Stimulated activated CD8-positive, alpha-beta memory T cell treated with anti-CD3 and anti-CD28 coated beads, Interleukin-7, amount 100 ng/mL, for 1 hour (primary cell): ENCODE measurements at places on chromosomes 16 and 17.

DNA sequence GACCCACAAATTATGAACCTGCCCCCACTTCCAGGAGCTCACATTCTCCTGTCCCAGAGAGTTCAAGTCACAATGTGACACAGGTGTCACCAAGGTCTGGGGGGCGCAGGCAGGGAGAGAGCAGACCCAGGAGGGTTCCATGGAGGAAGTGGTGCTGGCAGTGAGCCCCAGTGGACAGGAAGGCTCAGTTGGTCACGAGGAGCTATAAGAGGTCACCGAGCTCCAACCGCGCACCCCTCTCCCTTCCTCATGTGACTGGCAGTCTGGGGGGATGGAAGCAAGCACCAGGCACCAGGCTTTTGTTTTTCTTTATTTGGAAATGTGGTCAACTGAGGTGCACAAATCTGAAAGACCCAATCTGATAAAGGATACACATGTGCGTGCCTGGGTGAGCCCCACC is 2.5 kb downstream of the ITGAD start:
- no peak for DNase-seq

DNA sequence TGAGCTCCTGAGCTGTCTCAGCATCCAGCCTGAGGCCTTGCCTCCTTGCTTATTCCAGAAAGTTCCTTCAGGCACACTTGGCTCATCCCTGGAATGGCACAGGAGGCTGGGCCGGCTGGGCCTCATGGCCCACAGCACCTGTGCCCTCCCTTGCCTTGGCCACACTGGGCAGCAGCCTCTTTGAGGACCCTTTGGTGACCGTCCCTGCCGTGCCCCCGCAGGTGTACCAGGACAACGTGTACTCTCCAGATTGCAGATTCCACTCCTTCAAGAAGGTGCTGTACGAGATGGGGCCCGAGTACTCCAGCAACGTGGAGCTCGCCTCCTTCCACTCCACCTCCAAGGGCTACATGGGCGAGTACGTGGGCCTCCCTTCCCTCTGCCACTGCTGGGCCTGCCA is 34.2 kb downstream of the GPT2 start:
- DNase-seq, result no peak

- no peak for DNase-seq
Measured at GRCh38 chr16:11848842-11849241, 2.5 kb downstream of the RSL1D1 start.

- no peak for DNase-seq
Measured at GRCh38 chr16:12057266-12057665, 80.7 kb downstream of the SNX29 start.

DNA sequence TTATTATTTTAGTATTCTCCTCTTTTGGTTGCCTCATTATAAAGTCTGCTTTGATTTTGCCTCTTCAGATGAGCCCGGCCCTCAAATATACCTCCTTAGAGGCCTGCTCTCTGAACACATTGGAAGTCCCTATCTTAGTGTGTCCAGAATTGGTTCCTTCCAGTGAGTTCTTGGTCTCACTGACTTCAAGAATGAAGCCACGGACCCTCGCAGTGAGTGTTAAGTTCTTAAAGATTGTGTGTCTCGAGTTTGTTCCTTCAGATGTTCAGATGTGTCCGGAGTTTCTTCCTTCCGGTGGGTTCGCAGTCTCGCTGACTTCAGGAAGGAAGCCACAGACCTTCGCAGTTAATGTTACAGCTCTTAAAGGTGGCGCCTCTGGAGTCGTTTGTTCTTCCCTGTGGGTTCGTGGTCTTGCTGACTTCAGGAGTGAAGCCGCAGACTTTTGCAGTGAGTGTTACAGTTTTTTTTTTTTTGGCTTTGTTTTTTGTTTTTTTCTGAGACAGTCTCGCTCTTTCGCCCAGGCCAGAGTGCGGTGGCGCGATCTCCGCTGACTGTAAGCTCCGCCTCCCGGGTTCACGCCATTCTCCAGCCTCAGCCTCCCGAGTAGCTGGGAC is 45.8 kb upstream of the NOS2 start:
- DNase-seq, result no peak

- no peak for DNase-seq
Measured at GRCh38 chr17:8062435-8062806, 23.6 kb downstream of the ALOX15B start.

DNA sequence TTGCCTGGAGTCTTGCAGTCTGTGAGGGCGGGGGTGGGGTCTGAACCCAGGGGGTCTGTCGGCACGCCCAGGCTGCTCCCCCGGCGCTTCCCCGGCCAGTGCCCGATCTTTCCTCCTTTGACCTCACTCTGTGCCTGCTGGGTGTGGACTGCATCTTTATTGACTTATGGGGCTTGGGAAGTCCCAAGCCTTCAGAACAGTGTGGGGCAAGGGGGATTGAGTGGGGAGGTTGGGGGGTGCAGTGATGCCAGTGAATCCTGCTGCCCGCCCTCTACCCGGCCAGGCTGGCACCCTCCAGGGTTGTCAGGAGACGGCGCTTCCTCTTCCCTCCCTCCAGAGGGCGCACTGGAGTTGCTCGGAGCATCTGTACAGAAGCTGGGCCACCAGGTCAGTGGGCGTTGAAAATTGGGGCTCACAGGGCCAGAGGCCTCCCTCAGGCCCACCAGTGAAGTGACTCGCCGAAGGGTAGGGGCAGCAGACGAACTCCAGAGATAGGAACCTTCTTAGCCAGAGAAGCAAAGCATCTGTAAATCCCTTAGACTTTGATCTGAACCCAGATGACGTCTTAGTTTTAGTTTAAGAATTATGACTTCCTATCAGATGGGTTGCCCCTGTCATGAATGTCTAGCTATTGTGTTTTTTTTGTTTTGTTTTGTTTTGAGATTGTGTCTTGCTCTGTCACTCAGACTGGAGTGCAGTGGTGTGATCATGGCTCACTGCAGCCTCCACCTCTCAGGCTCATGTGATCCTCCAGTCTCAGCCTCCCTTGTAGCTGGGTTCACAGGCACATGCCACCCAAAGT is 184.8 kb upstream of the CIBAR2 start:
- no peak for DNase-seq

DNA sequence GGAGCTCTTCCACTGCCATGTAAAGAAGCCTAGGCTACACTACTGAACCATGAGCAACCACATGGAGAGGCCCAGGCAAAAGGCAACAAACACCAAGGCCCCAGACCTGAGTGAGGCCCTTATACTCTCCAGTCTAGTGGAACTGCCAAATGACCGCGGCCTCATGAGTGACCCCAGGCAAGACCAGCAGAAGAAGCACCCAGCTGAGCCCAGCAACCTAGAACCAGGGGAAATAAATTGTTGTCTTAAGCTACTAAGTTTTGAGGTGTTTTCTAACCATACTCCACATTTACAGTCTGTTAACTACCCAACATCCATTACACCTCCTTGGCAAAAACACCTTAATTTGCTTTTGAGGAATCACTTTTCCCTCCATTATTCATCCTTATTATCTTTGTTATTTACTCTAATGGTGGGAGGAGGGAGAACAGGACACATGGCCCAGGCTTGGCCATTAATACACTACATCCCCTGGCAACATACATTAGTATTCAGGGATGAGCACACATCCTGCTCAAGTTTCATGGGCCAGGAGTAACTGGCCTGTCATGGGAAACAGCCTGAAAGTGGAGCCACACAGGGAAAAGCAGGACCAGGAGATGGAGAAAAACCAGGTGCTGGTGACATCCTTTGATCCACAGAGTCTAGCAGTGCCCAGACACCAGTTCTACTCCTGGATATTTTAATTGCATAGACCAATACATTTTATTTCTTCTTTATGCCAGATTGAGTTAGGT is 26.2 kb downstream of the SLC39A11 start:
- DNase-seq, result no peak

DNA sequence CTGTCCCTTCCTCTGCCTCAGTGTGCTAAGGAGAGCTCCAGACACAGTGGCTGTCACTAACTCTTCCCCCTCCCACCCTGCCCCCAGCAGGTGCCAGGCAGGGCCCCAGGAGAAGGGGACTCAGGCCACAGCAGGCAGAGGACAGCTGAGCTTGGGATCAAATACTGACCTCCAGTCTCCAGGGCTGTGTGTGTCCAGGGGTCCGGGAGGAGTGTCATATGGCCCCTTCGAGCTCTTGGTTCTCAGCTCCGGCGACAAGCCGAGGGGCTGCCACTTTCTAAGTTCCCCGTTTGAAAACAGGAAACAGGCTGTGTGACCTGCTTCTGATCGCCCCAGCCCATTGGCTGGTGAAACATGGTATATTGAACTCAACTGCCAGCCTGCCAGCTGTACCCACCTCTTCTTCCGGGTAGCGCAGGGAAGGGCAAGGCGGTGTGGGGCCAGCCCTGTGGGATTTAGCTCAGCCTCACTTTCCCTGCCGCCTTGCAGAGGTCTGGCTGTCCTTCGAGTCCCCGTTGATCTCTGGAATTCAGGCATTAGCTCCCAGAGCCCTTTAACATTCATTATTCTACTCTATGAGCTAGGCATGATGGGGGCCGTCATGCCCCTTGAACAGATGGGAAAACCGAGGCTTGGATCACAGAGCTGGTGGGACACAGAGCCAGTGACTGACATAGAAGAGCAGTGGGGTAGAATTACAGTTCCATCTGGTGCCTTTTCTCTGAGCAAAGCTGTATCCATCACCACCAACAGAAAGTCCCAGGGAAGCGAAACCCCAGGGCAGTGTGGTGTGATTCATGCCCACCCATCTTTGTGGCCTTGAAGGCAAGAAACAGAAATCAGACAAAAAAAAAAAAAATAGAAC is at the start of gene SNX20:
Gene SNX20 (minus strand): TSS at position 292 of the 865 bp plus-strand sequence. CDS start 3,786 bp downstream, outside the sequence.
- DNase-seq, result peak; percentile 33

- no peak for DNase-seq
Measured at GRCh38 chr16:69839798-69840409, 77.8 kb downstream of the WWP2 start.

DNA sequence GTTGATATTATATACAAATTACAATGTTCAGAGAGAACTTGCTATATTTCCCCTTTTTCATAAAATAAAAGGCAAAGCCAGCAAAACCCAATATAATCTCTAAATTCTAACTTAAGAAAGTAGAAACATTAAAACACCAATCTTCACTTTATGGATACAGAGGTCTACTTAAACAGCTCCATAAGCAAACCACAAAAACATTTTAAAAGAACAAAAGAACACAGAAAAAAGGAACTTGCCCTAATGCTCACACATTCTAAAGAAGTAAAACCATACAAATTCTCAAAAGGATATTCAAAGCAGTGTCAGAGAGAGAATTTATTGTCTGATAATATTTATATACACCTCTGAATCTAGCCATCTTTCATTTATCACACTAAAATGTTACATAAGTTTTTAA is 606 bp downstream of the ABCA10 start:
- no peak for DNase-seq

DNA sequence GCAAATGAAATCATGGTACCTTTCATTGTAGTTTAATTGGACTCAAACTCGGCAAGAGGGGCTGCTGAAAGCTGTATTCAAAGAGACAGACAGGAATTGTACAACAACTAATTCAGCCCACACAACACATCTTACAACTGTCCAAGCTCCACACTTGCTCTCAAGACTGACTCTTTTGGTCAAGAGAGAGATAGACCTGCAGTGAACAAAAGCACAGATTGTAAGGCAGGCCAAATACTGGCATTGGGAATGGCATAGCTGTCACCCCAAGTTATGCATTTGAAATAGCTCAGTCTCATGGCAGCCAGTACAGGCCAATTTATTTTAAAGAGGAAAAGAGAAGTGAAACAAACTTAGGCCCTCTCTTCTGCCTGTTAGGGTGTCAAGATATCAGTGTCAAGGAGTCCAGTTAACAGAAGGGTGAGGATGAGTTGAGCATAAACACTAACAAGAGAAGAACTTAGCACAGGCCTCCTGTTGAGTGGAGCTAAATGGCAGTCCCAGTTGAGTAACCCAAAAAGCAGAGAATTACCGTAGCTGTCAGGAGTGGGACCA is 215.7 kb downstream of the IRX3 start:
- DNase-seq, result no peak

- DNase-seq, result no peak
Measured at GRCh38 chr16:58425245-58425644, 33.0 kb downstream of the GINS3 start.

GRCh38 chr17:70310221-70310672 is 140.9 kb downstream of the KCNJ2 start:
- no peak for DNase-seq
